ENCODE measurements at places on chromosomes 6 and 20.

DNA sequence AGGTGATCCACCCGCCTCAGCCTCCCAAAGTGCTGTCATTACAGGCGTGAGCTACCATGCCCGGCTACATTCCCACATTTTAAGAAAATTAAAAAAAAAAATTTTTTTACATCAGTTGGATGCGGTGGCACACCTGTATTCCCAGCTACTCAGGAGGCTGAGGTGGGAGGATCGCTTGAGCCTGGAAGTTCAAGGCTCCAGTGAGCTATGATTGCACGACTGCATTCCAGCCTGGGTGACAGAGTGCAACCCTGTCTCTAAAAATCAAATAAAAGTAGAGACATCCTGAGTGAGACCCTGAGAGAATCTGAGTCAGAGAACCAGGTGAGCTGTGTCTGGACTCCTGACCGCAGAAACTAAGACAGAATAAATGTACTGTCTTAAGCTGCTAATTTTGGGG lies 38.8 kb downstream of the PIM1 start:
- no peak for DNase-seq

DNA sequence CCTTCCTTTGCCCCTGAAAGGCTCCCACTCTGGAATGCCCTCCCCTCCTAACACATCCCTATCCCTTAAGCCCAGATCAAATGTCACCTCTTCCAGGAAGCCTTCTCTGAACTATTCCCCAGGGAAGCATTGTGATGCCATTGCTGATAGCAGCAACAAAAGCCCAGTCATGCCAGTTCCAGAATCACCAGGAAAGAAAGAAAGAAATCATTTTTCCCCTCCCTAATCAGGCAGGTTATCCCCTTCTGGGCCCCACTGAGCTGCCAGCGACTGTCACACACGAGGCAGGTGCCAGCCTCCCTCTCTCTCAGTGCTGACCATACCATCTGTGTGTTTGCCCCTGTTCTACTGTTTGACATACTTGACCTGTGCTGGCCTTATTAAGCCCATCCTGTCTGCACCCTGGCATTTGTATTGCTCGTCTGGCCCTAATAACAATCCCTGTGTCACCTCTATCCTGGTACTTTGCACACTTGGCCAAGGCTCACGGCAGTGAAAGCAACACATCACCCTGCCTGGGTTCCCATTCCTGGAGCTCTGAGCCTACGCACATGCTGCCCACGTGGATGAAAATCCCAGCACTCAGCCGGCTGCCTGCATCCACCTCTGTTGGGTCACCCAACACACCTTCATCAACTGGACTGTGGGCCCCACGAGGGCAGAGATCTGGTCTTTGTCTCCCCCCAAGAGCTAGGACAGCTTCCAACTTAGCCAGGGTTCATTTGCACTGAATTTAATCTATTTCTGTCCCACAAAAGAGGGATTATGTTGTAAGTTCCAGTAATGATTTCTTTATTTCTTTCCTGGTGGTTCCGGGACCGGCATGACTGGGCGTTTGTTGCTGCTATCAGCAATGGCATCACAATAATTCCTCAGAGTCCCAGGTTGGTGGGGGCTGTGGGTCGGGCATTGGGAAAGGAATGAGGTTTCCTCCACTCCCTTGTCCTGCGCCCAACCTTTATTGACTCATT lies 5.3 kb upstream of the BPIFB1 start:
- DNase-seq, result no peak

GRCh38 chr6:132934496-132934895 lies 120.1 kb downstream of the RPS12 start:
- no peak for DNase-seq

- peak; percentile 70 for DNase-seq
Measured at GRCh38 chr20:50724851-50725723, 6.3 kb upstream of the PARD6B start.

DNA sequence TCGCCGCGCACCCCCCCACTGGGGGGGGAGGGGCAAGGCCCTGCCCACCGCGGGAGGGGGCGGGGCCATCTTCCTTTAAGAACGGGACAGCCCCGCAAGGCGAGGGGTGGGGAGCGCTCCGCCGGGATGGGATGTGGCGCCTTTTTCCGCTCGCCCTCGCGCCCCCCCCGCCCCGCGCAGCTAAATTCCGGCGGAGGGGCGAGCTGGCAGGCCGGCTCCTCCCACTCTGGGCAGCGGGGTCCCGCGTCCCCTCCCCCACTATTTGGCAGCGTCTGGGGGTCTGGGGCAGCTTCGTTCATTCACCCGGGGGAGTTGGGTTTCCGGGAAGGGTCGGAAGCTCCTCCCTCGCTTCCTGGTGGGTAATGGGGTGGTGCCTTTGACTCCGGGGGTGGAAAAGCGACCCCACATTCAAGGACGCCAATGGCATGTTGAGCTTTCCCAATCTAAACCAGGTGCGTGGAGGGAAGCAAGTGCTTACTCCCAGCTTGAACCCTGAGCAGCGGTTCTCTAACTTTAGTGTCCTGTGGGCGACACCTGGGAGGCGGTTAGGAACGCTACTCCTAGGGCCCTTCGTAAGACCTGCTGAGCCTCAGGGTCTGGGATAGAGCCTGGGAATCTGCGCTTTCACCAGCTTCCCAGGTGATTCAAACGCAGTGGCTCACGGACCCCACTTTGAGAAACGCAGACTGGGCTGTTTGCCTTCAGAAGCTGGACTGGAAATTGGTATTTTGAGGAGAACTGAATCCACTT lies 927 bp downstream of the ASXL1 start:
- DNase-seq, result peak; percentile 77

DNA sequence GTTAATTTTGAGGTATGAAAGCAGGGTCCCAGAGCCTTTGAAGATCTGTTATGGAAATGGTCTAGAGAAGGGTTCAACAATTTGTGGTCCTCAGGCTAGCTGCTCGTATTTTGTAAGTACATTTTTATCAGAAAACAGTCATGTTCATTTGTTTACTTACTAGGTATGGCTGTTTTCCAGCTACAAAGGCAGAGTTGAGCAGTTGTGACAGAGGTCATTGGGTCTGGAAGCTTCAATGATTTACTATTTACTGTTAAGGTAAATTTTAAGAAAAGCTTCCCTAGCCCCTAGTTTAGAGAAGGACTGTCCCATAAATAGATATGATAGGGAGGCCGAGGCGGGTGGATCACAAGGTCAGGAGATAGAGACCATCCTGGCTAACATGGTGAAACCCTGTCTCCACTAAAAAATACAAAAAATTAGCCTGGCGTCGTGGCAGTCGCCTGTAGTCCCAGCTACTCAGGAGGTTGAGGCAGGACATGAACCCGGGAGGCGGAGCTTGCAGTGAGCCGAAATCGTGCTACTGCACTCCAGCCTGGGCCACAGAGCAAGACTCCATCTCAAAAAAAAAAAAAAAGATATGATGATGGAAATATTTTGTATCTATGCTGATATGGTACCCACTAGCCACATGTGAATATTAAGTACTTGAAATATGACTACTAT lies 538.4 kb upstream of the CITED2 start:
- DNase-seq, result no peak

DNA sequence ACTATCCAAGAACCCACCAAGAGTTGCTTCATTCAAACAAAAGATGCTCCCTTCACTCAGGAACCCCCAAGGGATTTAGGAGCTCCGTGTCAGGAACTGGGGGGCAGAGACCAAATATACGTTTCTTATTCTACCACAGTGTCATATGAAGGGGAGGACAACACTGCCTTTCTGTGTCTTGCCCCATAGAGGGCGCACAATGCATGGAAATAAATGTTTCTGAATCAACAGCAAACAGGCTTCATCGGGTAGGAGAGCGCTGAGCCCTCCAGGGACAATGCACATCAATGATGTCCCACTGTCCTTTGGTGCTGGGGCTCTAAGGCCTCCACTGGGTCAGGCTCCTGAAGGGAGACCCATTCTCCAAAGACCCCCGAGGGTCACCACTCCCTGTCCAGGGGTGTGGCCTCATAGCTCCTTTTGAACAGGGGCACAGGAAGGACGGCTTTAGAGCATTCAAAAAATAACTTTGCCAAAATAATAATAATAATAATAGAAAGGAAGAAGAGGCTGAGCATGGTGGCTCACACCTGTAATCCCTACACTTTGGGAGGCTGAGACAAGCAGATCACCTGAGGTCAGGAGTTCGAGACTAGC lies 31.1 kb downstream of the PLG start:
- no peak for DNase-seq

DNA sequence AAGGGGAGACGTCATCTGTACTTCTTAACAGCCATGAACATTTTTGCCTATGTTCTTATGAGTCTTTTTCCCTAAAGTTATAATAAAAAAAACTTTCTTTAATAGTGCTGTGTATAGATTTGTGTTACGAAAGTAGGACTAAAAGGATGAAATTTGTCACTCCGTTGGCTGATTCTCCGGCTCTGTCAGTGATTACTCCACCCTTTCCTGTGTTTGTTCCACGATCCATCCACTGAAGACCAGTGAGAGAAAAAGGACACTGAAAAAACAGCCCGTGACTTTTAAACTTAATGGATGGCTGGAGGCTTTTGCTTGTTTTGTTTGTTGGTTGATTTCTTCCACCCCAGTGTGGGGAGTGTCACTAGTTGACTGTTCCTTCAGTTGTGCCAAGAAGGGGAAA lies 232.0 kb upstream of the NOX3 start:
- no peak for DNase-seq

- DNase-seq, result no peak
Measured at GRCh38 chr6:5367510-5367909, 106.2 kb downstream of the FARS2 start.

DNA sequence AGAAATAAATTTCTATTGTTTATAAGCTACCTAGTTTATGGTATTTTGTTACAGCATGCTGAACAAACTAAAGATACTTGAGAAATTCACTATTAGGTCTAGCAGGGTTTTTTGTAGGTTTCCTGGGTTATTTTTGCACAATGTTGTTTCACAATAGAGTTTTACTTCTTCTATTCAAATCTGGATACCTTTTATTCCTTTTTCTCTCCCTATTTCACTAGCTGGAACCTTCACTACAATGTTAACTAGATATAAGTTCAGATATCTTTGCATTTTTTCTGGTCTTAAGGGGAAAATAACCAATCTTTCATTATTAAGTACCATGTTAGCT lies 237.7 kb upstream of the CITED2 start:
- no peak for DNase-seq

DNA sequence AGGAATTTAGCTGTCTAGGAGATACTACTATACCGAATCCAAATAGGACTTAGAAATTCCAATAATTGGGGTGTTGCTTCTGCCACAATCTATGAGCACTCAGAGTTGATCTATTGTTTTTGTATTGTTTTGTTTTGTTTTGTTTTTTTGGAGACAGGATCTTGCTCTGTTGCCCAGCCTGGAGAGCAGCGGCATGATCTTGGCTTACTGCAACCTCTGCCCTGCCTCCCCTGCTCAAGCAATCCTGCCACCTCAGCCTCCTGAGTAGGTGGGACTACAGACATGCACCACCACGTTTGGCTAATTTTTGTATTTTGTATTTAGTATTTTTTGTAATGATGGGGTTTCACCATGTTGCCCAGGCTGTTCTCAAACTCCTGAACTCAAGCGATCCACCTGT lies 7.4 kb downstream of the ACSS2 start:
- DNase-seq, result no peak

- DNase-seq, result no peak
Measured at GRCh38 chr6:1622220-1622850, 12.6 kb downstream of the FOXC1 start.

- no peak for DNase-seq
Measured at GRCh38 chr6:168411130-168411529, 29.9 kb upstream of the SMOC2 start.

Measured in activated T-cell treated with anti-CD3 and anti-CD28 coated beads for 48 hours (primary cell).